Stimulated activated CD8-positive, alpha-beta memory T cell treated with anti-CD3 and anti-CD28 coated beads, Interleukin-7, amount 100 ng/mL, for 48 hours (primary cell): ENCODE measurements at places on chromosomes 11 and 22.

DNA sequence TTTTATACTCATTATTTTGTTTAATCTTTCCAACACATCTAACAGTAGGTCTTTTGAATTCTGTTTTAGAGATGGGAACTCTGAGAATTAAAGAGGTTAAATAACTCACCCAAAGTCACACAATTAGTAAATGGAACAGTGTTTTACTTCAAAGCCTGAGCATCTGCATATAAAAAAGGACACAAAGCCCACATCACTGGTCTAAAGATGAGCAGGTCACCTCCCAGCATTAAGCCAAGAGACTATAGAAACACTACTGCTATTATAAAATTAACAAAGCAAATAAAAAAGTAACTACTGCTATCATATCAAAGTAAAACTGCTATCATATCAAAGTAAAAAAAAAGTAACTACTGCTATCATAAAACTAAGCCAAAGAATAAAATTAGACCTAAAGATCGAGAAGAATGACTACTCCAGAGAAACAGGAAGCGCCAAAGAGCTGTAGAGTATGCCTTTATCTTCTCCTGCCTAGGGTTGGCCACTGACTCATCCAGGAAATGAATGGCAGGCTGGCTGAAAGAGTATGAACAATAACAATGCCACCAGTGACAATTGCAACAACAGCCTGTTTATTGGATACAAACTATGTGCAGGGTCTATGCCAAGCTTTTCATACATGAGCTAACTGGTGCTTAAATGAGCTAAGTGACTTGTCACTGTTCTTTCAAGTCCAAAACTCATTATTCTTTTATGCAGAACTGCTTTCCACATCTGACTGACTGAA, 1153.0 kb upstream of the TENM4 start:
- no peak for DNase-seq

DNA sequence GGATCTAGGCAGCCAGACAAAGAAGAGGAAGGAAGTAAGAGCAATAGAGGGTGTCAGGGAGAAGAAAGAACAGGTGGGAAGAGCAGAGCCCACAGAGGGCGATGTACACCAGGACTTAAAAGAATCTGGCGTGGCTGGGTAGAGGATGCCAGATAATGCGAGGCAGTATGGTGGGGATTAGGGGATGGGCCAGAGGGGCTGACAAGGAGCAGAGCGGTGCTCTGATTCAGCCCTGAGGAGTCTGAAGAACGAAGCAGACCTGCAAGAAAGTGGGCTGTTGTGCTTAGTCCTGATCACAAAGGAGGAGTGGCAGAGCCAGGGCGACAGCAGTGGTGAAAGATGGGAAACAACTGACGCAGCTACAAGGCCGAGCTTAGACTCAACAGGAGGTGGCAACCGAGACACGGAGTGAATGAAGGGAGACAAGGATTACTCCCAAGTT, 163.7 kb downstream of the LARGE1 start:
- no peak for DNase-seq

- DNase-seq, result no peak
Measured at GRCh38 chr11:117855186-117855845, 21.1 kb downstream of the FXYD6 start.

DNA sequence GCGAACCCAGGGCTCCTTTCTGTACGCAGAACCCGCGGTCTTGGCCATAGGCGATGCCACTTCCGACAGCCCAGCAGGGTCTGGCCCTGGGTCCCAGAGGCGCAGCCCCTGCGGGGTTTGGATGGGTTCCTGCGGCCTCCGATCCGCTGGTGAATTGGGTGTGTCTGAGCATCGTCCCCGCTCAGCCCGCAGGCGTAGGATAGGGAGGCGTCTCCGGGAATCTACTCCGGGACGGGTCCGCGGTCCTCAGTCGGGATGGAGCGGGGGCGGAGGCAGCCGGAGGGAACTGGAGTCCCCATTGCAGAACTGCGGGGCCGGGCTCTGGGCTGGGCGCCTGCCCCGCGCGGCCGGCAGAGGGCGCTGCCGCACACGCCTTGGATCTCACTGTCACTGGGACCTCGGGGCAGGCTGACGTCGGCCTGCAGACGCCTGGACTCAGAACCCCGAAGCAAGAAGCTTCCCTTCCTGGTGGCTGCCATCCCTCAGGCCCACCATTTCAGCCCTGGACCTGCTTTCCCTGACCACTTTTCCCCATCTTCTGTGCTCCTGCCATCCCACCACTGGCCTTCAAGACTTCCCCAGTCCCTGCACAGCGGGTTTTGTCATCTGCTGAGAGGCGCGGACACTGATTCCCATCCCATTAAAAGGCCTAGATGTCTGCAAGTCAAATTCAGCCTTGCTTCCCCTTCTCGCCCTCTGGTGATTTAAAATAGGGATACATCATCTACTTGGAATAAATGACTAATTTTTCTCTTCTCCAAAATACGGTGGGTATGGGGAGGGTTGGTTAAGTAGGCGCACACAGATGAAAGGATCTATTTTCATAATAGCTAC, 38.3 kb upstream of the CREB3L1 start:
- DNase-seq, result peak; percentile 68

GRCh38 chr11:77075425-77075905, 8.7 kb downstream of the CAPN5 start:
- DNase-seq, result no peak
